Right lung (tissue), 10 donors: ENCODE measurements at places on chromosomes 2 and 18. TPM values are rescaled to one million over a fixed set of nuclear protein-coding genes. Genes with fewer than 3 reads are reported as not detected.

TRAPPC12 gene
- polyA plus RNA-seq = 107 TPM

PID1 gene
- 26.4 TPM for polyA plus RNA-seq

CCDC150 gene
- 9.9 TPM for polyA plus RNA-seq

SH2D6 gene
- polyA plus RNA-seq = 1.7 TPM

DNER gene
- polyA plus RNA-seq = 1.7 TPM

VWC2L gene
- polyA plus RNA-seq = 0.06 TPM

CFAP65 gene
- polyA plus RNA-seq = 4.5 TPM

ASB18 gene
- 0.21 TPM for polyA plus RNA-seq

ZNF892 gene
- polyA plus RNA-seq = 5.7 TPM

TSGA10 gene
- 16.0 TPM for polyA plus RNA-seq

RAB6C gene
- 0.62 TPM for polyA plus RNA-seq

KRTCAP3 gene
- 12.9 TPM for polyA plus RNA-seq

NEU2 gene
- not detected for polyA plus RNA-seq
